ENCODE measurements at places on chromosomes 7 and 10. TPM values are rescaled to one million over a fixed set of nuclear protein-coding genes. Genes with fewer than 3 reads are reported as not detected.

The ANKRD22 gene
- polyA plus RNA-seq = 0.15 TPM

GRCh38 chr7:141979568-141979967, 6.0 kb upstream of the TAS2R38 start:
- H3K4me3 ChIP-seq = no peak overlapping the region
- no peak overlapping the region for H3K27ac ChIP-seq
- no peaks in the 10 kb centered on the region for H3K27me3 ChIP-seq
- 0 out of 2 replicates have a peak, but pooled peaks cover 4% of the 10 kb centered on the region for H3K4me1 ChIP-seq

DNA sequence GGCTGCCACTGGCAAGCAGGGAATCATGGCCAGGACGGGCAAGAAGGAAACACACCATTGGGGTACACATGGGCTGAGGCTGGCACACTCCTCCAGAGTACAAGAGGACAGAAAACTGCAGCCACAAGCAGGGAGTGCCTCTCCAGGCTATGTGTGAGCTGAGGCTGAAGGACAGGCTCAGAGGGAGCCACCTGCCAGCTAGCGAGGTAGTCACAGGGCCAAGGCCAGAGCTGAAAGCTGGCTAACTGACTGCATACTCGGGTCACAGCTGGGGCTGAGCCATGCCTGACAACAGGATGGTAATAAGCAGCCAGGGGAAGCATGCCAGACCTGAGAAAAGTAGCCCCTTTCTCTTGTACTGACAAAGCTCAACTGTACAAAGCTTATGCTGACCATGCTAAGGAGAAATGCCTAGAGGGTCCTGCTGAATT, 52.0 kb downstream of the KIF5B start:
- H3K4me1 ChIP-seq = peaks cover 9% of the 10 kb centered on the region
- no peak overlapping the region for H3K4me3 ChIP-seq
- H3K27me3 ChIP-seq = no peaks in the 10 kb centered on the region

DNA sequence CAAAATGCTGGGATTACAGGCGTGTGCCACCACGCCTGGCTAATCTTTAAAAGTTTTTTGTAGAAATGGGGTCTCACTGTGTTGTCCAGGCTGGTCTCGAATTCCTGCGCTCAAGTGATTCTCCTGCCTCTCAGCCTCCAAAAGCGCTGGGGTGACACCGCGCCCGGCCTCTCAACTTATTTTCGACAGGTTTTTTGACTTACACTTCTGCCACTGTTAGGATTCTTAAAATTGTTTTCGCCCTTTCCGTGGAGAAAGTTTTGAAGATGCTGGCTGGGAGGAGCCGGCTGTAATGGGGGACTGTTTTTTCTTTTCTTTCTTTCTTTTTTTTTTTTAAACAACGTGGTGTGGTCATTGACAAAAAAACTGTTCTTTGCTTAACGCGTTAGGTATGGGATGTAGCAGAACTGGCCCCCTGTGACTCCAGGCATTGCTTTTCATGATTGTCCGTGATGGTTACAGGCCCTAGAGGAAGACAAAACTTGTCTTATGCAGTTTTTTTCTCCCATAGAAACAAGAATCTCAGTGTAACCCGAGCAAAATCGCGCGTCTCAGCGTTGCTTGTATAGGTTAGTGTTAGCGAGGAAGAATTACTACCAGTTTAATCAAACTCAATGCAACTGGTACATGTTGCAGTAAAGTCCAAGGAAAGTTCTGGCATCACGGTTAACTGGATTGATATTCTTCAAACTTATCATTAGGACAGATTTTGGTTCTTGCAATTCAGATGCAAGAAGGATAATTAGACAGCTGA, 72.2 kb downstream of the DAGLB start:
- H3K4me3 ChIP-seq = peak overlapping the region; percentile 58
- peaks cover 18% of the 10 kb centered on the region for H3K36me3 ChIP-seq
- no peaks in the 10 kb centered on the region for H3K27me3 ChIP-seq
- H3K27ac ChIP-seq = 0 out of 2 replicates have a peak overlapping the region, but pooled peaks have one; percentile 2
- DNase-seq = no peak

DNA sequence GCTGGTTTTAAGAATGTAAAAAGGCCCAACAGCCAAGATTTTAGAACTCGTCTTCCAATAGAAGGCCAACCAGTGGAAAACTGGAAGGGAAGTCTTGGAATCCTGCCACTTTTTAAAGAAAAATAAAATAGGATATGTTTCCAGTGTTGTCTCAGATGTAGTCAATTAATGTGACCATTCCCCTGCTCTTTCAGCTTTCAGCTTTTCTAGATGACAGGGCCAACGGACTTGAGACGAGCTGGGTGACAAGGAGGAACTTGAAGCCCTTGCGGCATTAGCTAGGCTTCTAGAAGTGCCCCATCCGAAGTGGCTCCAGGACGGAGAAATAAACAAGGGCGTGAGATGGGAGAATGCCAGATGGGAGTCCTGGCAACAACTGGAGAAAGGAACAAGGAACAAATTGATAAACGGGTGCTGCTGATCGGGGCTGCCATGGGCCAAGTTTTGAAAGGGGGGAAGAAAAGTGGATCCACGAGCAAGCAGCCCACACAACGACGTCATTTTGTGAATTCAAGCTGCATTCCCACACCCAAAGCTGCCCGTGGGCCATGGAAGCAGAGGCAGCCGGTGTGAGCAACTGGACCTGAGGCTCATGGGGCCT, 42.3 kb downstream of the CTBP2 start:
- no peak overlapping the region for H3K4me3 ChIP-seq
- peaks cover 19% of the 10 kb centered on the region for H3K36me3 ChIP-seq
- H3K4me1 ChIP-seq = peaks cover 21% of the 10 kb centered on the region

GRCh38 chr7:816751-817671, 15.3 kb upstream of the SUN1 start:
- no peak for DNase-seq
- peak overlapping the region; percentile 53 for H3K27ac ChIP-seq
- peaks cover 34% of the 10 kb centered on the region for H3K4me1 ChIP-seq

The TDRD1 gene
- polyA plus RNA-seq = not detected

The CALN1 gene
- not detected for polyA plus RNA-seq

The ITPRID1 gene
- polyA plus RNA-seq = not detected

The SLC39A12 gene
- not detected for polyA plus RNA-seq

DNA sequence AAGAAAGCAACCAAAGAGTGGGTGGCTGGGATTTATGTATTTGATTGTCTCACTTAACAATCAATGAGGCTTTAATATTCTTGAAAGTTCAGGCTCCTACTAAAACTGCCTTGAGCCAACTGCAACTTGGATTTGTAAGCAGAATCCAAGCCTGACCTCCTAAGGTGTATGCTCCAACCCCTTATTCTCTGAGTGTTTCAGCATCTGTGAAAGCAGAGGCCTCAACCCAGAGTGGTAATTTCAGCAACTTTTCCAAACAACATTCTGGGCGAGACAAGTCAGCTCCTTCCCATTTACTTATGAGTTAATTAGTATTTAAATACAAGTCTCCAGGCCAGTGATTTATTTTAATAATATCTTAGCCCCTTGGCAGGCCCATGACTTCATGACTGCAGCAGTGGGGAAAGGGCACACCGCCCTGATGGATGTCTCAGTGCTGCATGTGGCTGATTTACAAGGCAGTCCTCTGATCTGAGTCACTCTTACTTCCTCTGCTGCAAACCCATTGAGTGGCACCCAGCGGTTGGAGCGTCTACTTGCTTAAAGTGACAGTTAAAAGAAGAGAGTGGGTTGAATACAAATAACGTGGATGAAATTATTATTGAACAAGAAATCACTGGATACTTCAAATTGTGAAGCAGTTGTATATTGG, 209.1 kb downstream of the TRIL start:
- H3K27ac ChIP-seq = peak overlapping the region; percentile 78
- peaks cover 22% of the 10 kb centered on the region for H3K4me1 ChIP-seq
- no peak overlapping the region for H3K4me3 ChIP-seq
- DNase-seq = no peak
- H3K36me3 ChIP-seq = no peaks in the 10 kb centered on the region
- H3K27me3 ChIP-seq = no peaks in the 10 kb centered on the region

The HYAL4 gene
- not detected for polyA plus RNA-seq

The SEC23IP gene
- polyA plus RNA-seq = 23.8 TPM

GRCh38 chr10:74900297-74900696, 73.9 kb downstream of the KAT6B start:
- no peak overlapping the region for H3K27ac ChIP-seq
- H3K4me3 ChIP-seq = no peak overlapping the region
- no peak for DNase-seq

DNA sequence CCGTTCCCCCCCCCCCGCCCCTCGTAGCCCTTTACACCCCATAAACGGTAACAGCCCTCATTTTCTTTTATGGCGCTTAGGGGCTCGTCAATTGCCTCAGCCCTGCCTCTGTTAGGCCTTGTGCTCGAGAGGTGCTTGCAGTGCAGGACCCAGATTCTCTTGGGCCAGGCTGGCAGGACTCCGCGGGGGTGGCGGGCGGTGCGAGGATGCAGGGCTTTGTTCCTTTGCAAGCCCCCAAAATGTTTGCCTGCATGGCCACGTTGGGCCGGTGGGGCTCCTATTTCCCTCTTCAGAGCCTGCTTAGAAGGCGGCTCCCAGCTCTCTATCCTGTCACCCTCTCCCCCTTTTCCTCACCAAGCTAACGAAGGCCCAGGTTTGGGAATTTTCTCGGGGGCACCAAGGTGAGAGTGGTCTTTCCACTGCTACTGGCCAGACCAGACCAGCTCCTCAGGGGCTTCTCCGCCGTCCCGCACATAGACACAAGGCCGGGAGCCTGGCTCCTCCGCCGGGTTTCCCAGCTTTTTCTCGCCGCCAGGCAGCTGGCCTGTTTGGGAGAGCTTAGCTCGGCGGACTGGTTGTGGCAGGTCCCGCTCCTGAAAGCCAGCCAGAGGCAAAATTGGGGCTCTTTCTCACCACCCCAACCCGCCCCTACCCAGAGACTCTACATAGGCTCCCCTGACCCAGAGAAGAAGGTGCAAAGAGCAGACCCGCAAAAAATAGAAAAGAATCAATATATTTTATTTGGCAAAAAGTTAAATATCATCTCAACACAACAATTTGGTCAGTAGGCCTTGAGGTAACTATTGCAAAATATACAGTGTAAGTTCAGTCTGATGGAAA, 3.4 kb downstream of the HOXA9 start:
- no peak overlapping the region for H3K27ac ChIP-seq
- H3K4me1 ChIP-seq = peaks cover 8% of the 10 kb centered on the region
- no peak for DNase-seq
- H3K27me3 ChIP-seq = peaks cover 91% of the 10 kb centered on the region

DNA sequence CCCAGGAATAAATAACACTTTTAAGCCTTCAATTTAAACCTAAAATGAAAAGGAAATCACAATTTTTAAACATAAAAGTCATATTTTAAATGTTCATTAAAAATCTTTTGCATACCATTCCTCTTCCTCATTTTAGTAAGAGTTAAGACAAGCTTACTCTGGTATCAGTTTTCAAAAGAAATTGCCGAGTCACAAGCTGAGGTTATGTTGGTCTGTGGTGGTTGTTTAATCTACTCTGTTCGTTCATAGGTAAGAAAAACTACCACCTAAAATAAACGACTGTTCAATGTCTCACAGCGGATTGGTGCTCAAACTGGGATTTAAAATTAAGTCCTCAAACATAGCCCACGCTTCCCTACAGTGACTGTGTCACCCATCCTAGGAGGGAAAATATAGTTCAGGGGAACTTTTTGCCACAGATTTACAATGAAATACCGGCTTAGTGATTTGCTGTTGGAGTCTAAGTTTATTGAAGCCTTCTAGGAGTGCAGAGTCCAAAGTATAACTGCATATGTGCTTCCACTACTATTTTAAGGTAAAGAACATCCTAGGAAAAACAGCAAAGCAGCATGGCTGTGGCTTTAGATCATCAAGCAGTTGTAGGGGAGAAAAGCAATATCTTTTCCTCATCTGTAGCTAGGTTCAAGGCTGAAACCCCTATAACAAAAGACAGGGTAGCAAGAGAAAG, 61.1 kb downstream of the GNAT3 start:
- no peak overlapping the region for H3K4me3 ChIP-seq
- no peaks in the 10 kb centered on the region for H3K4me1 ChIP-seq
- H3K36me3 ChIP-seq = no peaks in the 10 kb centered on the region
- DNase-seq = no peak

- no peak overlapping the region for H3K4me3 ChIP-seq
- H3K27ac ChIP-seq = no peak overlapping the region
- H3K27me3 ChIP-seq = no peaks in the 10 kb centered on the region
- peak; percentile 77 for DNase-seq
These were observed 17.9 kb upstream of the AGK start for GRCh38 chr7:141533149-141533949.

DNA sequence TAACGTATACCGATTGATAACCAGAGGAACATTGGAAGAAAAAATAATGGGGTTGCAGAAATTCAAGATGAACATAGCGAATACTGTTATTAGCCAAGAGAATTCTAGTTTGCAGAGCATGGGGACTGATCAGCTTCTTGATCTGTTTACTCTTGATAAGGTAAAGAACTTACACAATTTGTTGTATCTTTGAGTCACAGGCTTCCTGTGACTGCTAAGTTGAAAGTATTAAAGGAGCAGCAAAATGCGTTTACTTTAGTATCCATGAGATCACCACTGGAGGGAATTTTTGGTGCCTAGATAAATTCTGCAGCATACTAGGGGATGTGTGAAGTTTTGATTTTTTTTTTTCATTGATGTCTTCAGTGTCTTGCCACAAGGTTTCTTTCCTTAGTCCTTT, 103.6 kb downstream of the BTAF1 start:
- H3K4me3 ChIP-seq = no peak overlapping the region
- H3K27ac ChIP-seq = no peak overlapping the region
- H3K27me3 ChIP-seq = no peaks in the 10 kb centered on the region
- no peaks in the 10 kb centered on the region for H3K4me1 ChIP-seq
- H3K36me3 ChIP-seq = peaks cover 69% of the 10 kb centered on the region

The TMEM229A gene
- polyA plus RNA-seq = 0.88 TPM

DNA sequence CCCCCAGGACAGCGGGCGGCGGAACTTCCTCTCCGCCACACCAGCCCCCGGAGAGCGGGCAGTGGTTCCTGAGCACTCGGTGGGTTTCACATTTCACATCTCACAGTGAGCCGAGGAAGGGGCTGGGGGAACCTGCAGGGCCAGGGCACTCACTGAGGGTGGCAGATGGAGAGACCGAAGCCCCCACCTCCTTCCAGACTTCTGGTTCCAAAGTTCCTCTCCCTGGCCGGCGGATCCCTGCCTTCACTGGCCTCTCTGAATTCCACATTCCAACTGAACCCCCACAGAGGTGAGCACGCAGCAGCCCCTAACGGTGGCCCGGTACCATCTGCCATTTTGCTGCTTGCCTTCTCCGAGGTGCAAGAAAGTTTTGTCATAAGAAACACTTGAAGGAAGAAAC, 461.0 kb downstream of the PTPRN2 start:
- H3K4me3 ChIP-seq = no peak overlapping the region
- DNase-seq = no peak
- H3K27me3 ChIP-seq = no peaks in the 10 kb centered on the region
- H3K4me1 ChIP-seq = no peaks in the 10 kb centered on the region
- no peaks in the 10 kb centered on the region for H3K36me3 ChIP-seq

Data from SK-N-SH (cell line).